ENCODE measurements at places on chromosomes 2 and 18. TPM values are rescaled to one million over a fixed set of nuclear protein-coding genes. Genes with fewer than 3 reads are reported as not detected.

The GREB1 gene
- total RNA-seq: 0.38 TPM

The SLC9A4 gene
- not detected for total RNA-seq

The PTPN4 gene
- 27.1 TPM for total RNA-seq

The MFSD6 gene
- 6.7 TPM for total RNA-seq

The VAMP5 gene
- 89.2 TPM for total RNA-seq

The RGPD8 gene
- total RNA-seq: 8.7 TPM

The WBP1 gene
- 49.9 TPM for total RNA-seq

The HOXD13 gene
- not detected for total RNA-seq

The RMDN2 gene
- total RNA-seq: 1.3 TPM

The DQX1 gene
- not detected for total RNA-seq

The IL36A gene
- not detected for total RNA-seq

The SLC16A14 gene
- total RNA-seq: 0.25 TPM

The LIMS4 gene
- total RNA-seq: 20.8 TPM

The NAT8 gene
- total RNA-seq: not detected

The OTX1 gene
- under 0.01 TPM for total RNA-seq

The DOCK10 gene
- 6.1 TPM for total RNA-seq

The RAB17 gene
- 12.3 TPM for total RNA-seq
